ENCODE measurements at places on chromosomes 2 and 18.

DNA sequence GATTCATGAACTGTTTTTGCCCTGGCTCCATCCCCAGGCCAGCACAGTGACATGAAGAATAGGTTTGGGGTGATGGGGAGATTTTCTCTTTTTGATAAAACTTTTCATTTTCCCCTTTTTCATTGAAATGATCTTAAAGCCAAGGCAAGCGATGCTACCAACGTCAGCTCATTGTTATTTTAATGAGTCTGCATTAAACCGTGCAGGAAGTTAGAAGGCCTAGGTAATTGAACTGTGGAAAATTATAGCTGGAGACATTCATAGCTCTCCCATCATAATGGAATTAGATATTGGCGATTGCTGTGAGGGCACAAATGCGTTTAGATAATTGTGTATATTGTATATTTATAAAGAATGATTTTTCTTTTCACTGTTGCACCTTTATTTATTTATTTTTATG lies 33.2 kb downstream of the SMARCAL1 start:
- no peak for DNase-seq

- no peak for DNase-seq
Observed at GRCh38 chr2:215615067-215615802, 179.4 kb upstream of the FN1 start.

DNA sequence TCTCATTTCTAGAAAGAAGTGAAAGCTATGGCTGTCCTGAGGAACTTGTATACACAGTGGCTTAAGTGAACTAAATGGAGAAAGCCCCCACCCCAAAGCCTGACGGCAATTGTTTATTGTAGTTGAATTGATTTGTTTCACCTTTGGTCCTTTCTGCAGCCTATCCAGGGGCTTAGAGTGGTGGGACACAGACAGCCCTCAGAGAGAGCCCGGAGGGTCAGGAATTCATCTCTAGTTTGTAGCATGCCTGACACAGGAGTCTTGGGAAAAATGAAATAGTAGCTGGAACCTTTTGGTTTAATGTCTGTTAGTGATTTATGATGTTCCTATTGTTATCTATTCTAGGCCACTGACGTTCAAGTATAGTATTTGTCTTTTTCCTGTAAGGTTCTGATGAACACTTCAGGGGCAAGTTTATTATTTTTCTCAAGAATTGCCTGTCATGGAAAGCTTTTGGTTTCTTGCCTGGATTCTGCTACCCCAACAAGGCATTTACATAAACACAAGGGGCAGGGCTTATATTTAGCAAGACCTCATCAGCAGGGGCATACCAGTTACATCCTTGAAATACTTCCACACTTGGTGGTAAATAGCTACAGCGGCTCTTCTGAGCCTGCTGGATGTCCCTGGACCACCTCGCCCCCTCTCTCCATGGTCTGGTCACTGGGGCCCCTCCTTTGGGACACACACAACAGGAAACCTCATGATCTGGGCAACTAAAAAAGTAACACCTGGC lies 44.4 kb downstream of the KCNE4 start:
- no peak for DNase-seq

- DNase-seq, result no peak
Observed at GRCh38 chr2:238846628-238847418, 1.1 kb upstream of the TWIST2 start.

GRCh38 chr2:38661306-38661705 lies 4.6 kb upstream of the GALM start:
- no peak for DNase-seq

GRCh38 chr2:149715894-149716293 lies 128.3 kb upstream of the MMADHC start:
- DNase-seq, result no peak

GRCh38 chr2:169694894-169695260 lies 608 bp downstream of the PHOSPHO2 start:
- DNase-seq, result no peak

DNA sequence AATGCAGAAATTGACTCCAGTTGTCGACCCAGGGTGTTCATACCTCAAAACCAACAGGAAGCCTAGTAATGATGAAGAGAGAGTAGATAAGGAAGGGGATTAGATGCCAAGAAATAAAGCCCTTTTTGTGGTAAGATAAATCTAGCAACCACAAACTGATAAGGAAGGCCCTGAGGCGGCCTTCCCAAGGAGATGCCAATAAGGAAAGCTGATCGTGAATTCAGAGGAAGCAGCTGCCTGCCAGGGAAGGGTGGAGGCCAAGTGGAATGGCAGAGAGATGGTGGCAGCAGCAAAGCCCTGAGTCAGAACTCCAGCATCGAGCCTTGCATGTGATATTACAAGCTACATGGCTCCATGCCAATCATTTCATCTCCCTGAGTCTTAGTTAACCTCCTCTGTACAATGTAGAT lies 126.3 kb downstream of the IRS1 start:
- no peak for DNase-seq

- no peak for DNase-seq
Observed at GRCh38 chr2:109631741-109632140, 17.6 kb downstream of the SOWAHC start.

GRCh38 chr2:96604104-96604503 lies 34.0 kb downstream of the KANSL3 start:
- DNase-seq, result no peak

GRCh38 chr2:223439184-223439583 lies 163.0 kb downstream of the SCG2 start:
- DNase-seq, result no peak

DNA sequence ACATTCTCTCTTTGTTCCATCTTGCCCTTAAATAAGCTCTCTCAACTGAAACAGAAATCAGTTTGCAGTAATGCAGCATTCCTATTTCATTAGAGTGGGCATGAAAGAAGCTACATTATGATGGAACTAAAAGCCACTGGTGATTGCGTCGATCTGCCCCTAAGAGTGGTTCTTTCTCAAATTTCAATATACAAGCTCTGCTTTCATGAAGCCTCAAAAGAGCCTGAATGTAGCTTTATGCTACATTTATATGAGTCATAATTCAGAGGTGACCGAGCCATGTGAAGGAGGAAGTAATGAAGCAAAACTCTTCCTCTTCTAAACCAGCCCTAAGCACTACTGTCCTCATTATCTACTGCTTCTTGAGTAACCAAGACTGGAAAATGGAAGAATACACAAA lies 64.8 kb upstream of the CYTIP start:
- no peak for DNase-seq

DNA sequence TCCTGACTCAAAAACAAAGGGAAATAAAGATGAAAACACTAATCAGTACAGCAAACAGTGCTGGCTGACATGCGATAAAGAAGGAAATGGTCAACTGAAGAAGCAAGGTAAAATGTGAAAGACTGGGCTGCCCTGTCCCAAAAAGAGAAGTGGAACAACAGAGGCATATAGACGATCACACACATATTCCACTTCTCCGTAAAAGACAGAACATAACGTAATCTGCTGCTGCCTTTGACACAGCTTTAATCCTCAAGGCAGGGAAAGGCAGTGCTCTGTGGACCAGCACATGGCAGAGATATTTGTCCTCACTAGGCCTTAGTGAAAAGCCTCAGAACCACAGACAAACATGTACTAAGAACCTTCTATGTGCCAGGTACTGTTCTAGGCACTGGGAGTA lies 24.3 kb upstream of the REL start:
- DNase-seq, result no peak
